ENCODE measurements at places on chromosomes 4 and X. TPM values are rescaled to one million over a fixed set of nuclear protein-coding genes. Genes with fewer than 3 reads are reported as not detected.
A peak's percentile ranks its signal among the peaks of the same experiment; 100 is the strongest.

The CT45A10 gene
- not detected for total RNA-seq

The AFM gene
- total RNA-seq = not detected

The LDB2 gene
- 4.9 TPM for total RNA-seq

DNA sequence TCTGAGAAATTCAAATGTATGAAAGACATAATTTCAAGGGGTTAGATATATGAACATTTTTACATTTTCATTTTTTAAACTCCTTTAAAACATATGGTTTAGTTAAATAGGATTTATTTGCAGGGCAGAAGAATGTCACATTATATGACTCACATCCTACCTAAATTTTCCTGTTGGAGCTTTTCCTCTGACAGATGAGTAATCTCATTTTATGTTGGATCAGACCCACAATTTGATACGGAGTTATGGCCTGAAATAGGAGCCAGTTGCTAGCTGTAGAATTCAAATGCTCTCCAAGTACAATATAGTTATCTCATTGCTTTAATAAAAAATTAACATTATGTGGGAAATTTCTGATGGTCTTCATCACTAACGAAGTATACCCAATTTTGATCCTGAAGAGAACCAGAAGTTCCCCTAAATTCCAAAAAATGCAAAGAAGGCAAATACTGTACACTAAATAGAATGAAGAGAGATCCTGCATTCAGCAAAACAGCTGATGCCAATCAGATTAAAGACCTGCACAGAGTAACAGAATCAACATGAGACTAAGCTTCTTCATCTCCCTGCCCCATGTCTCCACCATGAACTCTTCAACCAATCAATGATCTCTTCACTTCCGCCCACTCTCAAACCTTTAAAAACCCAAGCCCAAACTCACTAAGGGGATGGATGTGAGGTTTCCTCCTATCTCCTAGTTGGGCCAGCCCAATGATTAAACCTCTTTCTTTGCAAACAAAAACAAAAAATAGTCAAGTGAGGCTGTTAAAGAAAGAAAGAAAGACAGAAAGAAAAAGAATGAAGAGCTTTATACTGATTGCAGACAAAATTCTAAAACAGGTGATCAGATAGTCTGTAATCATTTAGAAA is 10.9 kb upstream of the EXOSC9 start:
- DNase-seq = no peak
- H3K4me1 ChIP-seq = no peaks in the 10 kb centered on the region
- no peaks in the 10 kb centered on the region for H3K36me3 ChIP-seq
- H3K27me3 ChIP-seq = no peaks in the 10 kb centered on the region
- no peak overlapping the region for H3K4me3 ChIP-seq

DNA sequence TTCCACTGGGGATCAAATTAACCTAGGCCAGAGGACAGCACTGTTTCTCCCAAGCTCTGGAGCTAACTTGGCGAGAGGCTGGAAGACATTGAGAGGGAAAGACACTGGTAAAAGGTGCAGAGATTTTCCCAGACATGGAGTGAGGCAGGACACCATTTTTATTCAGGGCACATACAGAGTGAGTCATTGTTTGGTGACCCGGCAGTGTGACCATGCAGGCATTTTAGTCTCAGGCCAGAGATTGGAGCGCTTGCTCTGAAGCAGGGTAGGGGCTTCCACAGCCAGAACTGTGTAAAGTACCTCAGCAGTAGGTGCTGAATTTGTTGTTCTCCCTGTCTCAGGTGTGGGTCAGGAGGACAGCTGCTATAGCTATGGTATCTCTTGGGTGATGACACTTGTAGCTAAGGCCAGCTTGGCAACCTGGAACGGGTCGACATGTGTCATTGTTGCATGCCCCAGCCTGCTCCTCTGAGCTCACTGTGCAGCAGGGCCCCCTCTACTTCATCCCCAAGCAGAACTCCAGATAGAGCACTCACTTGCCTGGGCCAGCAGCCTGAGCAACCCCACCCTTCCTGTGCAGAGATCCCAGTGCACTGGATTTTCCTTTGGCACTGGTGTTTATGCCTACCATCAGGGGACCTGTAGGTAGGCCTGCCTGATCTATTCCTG is 79.8 kb upstream of the ATP8A1 start:
- no peak overlapping the region for H3K4me3 ChIP-seq
- H3K36me3 ChIP-seq = no peaks in the 10 kb centered on the region
- no peak for DNase-seq
- H3K27me3 ChIP-seq = no peaks in the 10 kb centered on the region
- H3K27ac ChIP-seq = no peak overlapping the region

GRCh38 chr4:602559-602942 is 22.8 kb upstream of the PDE6B start:
- H3K27ac ChIP-seq = no peak overlapping the region
- H3K27me3 ChIP-seq = no peaks in the 10 kb centered on the region
- no peak overlapping the region for H3K4me3 ChIP-seq
- H3K4me1 ChIP-seq = no peaks in the 10 kb centered on the region
- no peaks in the 10 kb centered on the region for H3K36me3 ChIP-seq
- peak; percentile 84 for DNase-seq

DNA sequence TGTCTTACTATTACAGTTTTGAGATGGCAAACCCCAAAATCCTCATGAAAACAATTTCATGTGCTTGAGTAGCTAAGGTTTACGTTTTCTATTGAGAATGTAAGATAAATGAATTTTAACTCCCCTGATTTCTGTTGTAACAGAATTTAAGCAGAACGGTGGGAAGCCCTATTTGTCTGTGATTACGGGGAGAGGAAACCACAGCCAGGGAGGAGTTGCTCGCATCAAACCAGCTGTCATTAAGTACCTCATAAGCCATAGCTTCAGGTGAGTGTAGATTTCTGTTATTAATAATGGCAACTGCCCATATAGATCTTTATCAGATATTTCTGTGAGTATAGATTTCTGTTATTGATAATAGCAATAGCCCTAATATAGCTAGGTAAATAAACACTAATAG is 44.2 kb upstream of the RHOH start:
- H3K36me3 ChIP-seq = no peaks in the 10 kb centered on the region
- no peak overlapping the region for H3K4me3 ChIP-seq
- no peaks in the 10 kb centered on the region for H3K27me3 ChIP-seq
- no peaks in the 10 kb centered on the region for H3K4me1 ChIP-seq

GRCh38 chrX:96181605-96182004 is 503.0 kb upstream of the DIAPH2 start:
- no peaks in the 10 kb centered on the region for H3K27me3 ChIP-seq
- no peak overlapping the region for H3K4me3 ChIP-seq

Measured in Peyer's patch (tissue), 4 donors.